ENCODE measurements at places on chromosomes 16 and 17.

GRCh38 chr16:14132696-14133048 is 61.6 kb downstream of the MRTFB start:
- no peak for DNase-seq

DNA sequence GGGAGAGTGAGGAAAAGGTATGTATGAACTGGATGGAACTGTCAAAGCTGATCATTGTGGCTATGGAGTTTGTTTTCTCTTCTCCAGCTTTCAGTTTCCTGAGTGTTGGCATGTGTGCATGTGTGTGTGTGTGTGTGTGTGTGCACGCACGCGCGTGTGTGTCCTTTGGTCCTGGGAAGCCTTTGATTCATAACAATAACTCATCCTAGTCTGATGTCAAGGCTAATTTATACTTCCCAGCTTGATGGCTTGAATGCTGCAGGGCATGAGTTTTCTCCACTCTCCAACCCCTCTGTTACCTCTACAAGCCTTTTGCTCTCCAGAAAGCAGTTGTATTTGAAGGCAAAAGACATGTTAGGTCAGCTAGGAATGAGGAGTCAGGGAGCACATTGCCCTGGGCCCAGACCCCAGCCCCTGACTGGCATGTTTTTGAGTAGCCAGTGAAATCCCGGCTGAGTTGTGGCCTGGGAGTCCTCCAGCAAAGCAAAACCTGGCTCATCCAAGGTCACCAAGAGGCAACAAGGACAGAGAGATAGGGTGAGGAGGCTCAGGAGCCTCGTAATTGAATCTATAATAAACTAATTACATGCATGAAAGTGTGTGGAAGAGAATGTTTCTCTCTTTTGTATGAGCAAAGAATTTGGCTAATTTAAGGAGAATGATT is 8.9 kb upstream of the CDC42EP4 start:
- DNase-seq, result no peak

DNA sequence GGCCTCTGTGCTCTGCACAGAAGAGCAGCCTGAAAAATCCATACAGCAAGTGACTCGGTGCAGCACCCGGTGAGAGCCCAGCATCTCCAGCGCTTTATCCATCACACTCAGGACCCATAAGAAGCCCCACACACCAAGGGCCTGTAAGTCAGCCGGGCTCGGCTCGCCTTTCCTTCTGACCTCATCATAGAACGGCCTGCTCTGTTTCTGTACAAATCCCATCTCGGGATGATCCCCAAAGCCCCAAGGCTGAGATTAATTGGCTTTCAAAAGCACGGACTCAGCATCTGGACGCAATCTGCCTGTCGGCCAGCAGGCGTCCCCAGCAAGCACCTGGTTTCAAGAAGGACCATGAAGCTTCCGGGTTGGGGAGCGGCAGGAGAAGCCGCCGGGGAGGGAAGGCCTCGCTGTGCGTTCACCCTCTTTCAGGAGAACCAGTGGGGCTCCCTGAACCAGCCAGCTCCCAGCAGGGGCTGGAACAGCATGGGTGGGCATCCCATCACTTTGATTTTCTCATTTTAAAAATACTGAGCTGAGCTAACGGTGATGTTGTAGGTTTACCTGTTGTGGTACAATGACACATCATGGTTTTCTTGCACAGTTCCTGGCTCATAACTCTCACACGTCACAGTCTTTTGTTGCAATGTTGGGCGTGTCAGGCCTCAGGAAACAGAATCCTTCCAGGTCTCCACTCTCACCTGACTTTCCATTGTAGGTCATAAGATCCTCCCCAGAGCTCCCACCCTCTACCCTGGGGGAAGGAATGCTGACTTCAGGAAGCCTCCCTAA is 6.7 kb downstream of the CCDC57 start:
- DNase-seq, result peak; percentile 74

- DNase-seq, result no peak
Observed at GRCh38 chr16:7449306-7449705, 116.7 kb downstream of the RBFOX1 start.

GRCh38 chr16:70345840-70346239 is 863 bp upstream of the DDX19A start:
- DNase-seq, result no peak

DNA sequence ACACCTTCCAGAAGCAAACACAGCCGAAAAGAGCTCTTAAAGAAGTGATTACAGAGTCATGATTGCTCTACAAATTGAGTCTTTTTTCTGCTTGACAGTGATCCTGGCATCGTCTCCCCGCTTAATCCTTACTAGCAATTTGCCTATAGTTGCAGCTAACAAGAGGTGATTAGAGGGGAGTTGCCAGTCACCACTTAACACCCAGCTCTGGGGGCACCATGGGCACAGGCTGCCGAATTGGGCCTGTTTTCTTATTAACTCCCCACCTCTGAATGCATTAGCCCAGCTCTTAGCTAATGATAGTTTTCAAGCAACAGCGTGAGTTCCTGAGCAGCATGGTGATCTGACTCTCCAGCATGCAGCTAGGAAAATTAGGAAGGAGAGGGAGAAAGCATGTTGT is 93.5 kb downstream of the RBFOX1 start:
- DNase-seq, result no peak

DNA sequence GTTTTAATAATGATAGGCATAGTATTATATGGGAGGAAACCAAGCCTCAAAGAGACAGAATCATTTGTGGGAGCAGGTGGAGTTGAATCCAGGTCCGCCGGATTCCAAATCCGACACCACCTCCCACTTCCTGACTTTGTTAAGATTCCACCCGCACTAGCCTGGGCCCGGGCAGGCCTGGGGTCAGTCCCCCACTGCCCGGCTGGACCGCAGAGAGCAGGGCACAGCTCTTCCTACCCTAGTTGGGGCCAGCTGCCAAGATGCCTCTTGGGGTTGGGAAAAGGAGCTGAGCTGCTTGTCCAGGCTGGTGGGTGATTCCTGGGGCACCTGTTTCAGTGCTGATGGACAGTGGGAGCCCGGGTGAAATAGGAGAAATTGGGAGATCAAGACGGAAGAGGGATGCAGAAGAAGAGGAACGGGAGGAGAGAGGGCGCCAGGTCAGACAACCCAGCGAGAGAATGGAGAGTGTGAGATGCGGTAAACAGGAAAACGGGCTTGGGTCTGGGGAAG is 53.9 kb downstream of the OR1D5 start:
- no peak for DNase-seq

DNA sequence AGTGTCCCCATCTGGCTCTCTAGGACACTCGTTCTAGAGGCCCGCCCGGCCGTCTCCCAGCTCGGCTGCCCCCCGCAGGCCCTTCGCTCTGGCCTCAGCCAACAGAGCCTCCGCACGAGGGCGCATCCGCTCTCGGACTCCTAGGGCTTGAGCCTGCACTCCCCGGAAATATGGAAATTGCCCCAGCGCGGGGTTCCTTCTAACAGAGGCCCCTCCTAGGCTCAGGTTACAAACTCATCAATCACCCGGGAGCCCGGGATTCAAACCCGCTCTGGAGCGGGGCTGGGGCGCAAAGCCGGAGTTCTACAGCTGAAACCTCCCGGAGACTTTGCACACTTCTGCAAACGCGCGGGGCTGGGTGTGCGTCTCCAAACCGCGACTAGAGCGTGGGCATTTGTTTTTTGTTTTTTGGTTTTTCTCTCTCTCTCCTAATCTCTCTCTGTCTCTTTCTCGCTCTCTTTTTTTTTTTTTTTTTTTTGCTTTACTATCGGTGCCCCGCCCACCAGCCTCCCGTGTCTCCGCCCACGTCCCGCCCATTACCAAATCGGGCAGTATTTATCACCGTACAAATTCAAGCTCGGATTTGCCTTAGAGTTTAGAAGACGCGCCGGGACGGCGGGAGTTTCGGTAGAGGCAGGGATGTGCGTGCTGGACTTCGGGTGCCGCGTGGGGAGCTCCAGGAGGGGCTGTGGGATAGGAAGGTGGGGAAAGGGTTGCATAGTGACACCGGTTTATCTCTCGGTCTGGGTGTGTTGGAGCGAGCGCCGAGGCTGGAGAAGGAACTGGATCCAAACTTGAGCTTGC is 2.4 kb upstream of the FOXL1 start:
- DNase-seq, result no peak

GRCh38 chr17:59751955-59752413 is 44.5 kb downstream of the VMP1 start:
- no peak for DNase-seq

DNA sequence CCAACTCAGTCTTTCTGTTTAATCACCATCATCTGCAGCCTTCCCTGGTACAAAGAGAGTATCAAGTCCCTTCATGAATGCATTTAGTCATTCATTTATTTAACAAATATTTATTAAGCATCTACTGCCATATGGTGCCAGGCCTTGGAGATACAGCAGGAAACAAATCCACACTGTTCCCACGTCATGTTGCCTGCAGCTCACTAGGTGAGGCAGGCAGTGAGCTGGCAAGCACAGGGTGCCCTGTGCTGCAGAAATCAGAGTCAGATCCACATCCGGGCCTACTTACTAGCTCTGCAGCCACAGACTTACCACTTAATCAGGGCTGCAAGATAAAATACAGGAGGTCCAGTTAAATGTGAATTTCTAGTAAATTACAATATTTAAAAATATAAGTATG is 38.5 kb upstream of the CES5A start:
- peak; percentile 53 for DNase-seq

DNA sequence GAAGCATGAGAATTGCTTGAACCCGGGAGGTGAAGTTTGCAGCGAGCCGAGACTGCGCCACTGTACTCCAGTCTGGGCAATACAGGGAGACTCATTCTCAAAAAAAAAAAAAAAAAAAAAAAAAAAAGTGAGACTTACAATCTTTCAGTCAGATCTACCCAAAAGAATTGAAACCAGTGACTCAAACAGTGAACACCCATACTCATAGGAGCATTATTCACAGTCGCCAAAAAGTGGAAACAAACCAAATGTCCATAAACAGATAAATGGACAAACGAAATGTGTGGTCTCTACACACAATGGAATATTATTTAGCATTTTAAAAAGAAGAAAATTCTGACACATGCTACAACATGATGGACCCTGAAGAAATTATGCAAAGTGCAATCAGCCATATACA is 9.1 kb upstream of the SCNN1B start:
- DNase-seq, result no peak

- DNase-seq, result no peak
Observed at GRCh38 chr16:30003670-30004423, 7.0 kb downstream of the DOC2A start.

DNA sequence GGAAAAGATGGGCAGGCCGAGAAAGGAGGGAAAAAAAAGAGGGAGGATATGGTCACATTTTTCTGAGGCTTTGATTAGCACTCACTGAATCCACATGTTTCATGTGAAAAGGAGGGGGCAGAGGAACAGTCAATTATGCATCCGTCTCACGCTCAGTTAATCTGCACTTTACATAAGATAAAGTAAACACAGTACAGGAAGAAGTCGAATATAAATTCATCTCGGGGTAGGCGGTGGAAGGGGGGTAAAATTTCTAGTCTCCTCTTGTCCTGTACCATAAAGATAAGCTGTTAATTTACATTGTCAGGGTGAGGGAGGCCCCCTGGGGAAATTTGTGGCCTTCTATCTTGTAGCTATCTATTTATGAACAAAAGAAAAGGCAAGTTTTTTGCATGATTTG is 73.1 kb upstream of the CES5A start:
- DNase-seq, result no peak

DNA sequence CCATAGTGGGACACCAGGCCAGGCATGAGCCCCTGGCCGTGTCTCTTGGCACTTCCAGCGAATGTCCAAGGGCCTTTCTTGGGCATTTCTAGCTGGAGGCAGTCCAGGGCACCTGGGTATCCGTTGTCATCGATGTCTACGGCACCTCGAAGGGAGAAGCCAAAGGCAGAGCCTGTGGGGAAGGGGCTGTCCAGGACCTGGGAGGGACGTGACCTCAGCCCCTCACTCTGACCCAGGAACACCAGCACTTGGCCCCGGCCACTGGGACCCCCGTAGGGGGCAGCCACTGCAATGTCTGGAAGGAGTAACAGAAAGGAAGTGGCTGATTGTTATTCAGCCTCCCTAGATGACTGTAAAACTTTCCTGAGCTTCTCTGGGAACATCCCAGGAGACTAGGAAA is 8.7 kb downstream of the ITGA2B start:
- DNase-seq, result no peak

GRCh38 chr17:78448356-78448993 is 70.0 kb downstream of the PGS1 start:
- DNase-seq, result no peak

GRCh38 chr16:86508947-86509758 is 1.2 kb upstream of the FOXF1 start:
- DNase-seq, result no peak

GRCh38 chr17:36849871-36850348 is 87.4 kb upstream of the LHX1 start:
- no peak for DNase-seq
